Activated naive CD4-positive, alpha-beta T cell (primary cell): ENCODE measurements at places on chromosomes 6 and 20.

DNA sequence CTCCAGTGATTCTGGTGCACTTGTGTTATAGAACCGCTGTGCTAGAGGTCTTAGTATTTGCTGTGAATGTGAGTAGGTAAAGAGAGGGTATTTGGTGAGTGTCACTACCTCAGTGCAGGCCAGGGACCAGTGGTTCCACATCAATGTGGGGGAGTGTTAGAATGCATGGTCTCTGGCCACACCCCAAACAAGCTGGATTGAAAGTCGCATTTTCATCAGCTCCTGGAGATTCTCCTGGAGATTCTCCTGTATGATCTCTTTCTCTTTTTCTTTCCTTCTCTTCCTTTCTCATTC lies 26.8 kb upstream of the BCAS1 start:
- DNase-seq: no peak

DNA sequence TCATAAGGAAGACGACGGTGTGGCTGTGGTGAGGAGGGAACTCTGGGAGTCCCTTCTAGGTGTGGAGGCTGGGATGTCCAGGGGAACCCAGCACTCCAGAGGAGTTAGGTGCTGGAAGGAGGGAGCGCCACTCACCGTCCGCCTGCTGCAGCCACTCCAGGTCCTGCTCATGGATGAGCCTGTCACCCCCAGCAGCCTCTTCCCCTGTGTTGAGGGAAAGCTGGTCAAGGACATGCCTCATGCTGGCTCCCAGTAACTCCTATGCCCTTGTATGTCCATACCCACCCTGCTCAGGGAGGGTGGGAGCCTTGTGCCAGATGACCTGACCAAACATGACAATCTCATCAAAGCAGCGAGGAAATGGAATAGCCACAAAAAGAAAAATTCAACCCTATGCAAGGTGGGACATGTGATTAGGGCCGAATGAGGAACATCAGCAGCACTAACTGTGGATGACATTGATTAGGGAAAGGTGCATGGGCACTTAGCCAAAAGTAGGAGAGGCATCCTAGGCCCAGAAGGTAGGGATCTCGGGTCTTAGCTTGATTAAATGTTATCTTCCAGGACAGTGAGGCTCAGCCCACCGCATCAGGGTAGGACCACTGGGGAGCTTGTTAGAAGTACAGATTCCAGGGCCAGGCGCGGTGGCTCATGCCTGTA lies 3.0 kb downstream of the DNPH1 start:
- no peak for DNase-seq

DNA sequence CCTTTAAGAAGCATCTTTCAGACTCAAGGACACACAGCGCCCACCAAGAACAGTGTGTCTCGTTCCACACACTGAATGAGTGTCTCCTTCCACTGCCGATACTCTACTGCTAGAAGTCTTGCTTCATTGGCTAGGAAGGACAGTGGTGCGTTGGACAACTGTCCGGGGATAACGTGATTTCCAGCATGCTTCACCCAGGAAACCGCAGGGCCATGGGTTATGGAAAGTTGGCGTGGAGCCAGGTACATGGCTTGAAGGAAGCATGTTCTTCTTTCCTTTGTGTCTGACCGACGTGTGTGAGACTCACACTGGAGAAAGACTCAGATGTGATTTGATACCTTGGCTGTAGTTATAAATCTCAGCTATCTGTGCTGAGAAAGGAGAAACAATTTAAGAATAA lies 73.2 kb downstream of the SMOC2 start:
- DNase-seq: no peak

GRCh38 chr6:135701426-135701825 lies 150.1 kb upstream of the PDE7B start:
- DNase-seq: no peak

DNA sequence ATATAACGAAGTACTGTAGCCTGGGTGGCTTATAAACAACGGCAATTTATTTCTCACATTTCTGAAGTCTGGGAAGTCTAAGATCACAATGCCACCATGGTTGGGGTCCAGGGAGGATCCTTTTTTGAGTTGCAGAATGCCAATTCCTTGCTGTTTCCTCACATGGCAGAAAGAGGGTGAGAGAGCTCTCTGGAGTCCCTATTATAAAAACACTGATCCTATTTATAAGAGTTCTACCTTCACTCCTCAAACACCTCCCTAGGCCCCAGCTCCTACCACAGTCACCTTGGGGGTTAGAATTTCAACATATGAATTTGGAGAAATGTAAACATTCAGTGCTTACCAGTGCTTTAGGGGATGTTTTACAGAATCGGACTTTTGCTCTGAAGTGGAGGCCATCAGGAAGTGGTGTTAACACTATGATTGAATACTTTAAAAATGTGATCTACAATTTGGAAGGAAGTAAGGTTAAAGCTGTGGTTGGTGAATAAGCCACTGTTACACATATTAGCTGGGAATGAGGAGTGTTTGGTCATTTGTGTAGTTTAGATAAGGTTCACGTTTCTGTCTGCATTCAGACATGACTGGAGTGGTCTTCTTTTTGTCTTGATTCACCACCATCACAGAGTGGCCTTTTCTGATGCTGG lies 79.9 kb upstream of the SPTLC3 start:
- DNase-seq: no peak

GRCh38 chr6:25889877-25890853 lies 16.1 kb upstream of the SLC17A3 start:
- DNase-seq: no peak

GRCh38 chr6:136969433-136969832 lies 47.3 kb downstream of the SLC35D3 start:
- no peak for DNase-seq

- no peak for DNase-seq
Observed at GRCh38 chr20:53660947-53661381, 67.3 kb upstream of the ZNF217 start.

DNA sequence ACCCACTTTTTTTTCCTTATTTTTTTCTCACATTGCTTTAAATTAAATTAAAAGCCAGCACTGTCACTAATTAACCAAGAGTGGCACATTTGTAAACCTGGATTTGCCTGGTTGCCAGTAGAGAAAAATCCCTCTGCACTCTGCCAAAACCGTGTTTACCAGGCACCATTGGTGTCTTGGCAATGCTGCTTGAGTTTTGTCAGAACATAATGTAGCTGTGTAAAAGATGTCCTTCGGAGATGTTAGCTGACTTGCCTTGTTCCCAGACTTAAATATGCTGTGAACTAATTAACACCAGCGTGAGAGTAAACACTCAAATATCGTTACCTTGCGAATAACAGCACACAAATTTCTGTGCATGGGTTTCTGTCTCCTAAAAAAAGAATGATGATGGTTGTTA lies 694.9 kb upstream of the ID4 start:
- DNase-seq: no peak

- DNase-seq: no peak
Observed at GRCh38 chr20:35277127-35277526, 795 bp downstream of the MMP24OS start.

DNA sequence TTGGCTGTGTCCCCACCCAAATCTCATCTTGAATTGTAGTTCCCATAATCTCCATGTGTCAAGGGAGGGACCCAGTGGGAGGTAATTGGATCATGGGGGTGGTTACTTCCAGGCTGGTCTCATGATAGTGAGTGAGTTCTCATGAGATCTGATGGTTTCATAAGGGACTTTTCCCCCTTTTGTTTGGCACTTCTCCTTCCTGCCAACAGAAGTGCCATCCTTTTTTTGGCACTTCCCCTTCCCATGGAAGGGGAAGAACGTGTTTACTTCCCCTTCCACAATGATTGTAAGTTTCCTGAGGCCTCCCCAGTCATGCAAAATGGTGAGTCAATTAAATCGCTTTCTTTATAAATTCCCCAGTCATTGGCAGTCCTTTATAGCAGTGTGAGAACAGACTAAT lies 18.0 kb upstream of the PI3 start:
- DNase-seq: no peak

- no peak for DNase-seq
Observed at GRCh38 chr6:11066505-11067347, 22.6 kb upstream of the ELOVL2 start.

DNA sequence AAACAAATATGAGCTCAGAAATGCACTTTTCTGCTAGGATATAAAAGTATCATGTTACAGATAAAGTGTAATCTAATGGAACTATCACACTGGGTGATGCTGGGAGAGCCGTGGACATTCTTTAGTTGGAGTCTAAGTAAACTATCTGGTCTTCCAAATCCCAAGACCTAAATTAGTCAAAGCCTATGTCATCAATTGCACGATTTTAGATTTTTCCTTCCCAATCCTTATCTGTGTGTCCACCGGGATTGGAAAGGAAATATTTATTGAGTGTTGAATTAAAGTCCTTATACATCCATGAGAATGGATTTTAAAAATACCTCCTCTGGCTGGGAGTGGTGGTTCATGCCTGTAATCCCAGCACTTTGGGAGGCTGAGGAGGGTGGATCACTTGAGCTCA lies 19.6 kb upstream of the MRAP2 start:
- no peak for DNase-seq

GRCh38 chr6:98747960-98748359 lies 86.4 kb upstream of the POU3F2 start:
- no peak for DNase-seq

DNA sequence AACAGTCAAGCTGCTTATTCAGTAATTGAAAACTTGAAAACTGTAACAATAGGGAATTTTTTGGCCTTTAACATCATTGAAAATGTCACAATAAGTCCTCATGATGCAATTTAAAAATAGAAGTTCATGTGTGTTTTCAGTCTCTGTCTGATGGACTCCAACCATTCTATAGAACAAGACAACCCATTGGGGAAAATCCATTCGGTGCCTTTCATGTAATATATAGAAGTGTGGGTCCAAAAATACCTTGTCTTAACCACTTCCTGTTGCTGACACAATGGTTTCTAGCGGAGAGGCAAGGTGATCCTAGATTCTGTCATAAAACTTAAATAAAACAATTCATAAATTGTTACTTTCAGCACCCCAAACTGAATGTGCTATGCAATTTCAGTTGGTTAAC lies 1131.3 kb upstream of the MAP3K7 start:
- no peak for DNase-seq

DNA sequence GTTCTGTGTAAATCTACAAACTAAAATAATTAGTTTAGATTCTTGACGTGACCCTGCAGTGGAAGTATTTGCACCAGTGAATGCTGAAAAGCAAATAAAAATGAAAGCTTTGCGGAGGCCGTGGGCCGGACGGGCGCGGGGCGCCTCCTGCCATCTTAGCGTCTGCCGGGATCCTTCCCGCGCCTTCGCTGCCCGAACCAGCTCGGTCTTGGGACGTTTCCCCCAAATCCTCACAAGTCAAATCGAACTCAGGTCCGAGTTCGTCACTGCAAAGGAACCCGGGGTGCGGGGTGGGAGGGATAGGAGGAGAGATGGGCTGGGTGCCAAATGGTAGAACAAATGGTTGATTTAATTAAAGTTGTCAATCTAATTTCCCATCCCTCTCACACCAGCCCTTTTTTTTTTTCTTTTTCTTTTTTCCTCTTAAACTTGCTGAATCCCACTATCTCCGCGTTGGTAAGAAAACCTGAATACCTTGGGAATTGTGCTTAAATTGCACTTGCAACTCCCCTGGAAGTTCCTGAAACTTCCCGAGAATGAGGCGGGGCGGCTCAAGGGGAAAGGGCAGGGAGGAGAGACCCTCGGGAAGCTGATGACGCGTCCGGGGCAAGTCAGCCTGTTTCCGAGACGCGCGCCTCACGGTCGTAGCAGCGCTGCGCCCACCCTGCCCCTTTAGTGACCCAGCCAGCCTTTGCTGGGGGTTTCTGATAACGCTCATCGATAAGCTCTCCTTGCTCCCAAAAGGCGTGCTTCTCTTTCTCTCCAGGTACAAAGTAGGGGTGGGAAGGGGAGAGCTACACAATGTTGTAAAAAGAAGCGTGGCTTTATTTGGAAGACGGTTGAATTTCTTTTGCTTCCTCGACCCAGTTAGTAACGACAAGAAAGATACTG lies 1.8 kb downstream of the GJA1 start:
- DNase-seq: peak; percentile 4

DNA sequence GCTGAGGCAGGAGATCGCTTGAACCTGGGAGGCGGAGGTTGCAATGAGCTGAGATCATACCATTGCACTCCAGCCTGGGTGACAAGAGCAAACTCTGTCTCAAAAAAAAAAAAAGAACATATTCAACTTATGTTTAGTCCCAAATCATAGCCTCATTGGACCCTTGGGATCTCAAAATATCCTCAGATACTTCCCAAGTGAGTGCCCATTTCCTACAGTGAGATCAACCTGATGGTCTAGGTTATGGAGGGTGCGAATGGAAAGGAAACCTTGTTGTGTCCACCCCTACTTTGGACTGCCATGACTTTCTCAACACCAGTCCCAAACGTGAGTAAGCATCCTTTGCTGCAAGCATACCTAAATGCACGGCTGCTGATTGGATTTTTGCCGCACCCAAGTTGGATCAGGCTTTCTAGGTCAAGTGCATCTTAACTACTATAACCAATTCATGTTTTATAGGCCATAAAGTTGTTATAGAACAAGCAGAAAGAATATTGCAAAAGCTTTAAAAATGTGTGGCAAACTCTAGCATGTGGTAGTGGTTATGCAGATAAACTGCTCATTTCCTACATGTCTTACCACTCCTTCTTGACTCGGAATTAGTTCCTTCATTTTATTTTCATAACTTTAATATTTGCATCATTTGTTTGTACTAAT lies 131.2 kb downstream of the PLEKHG1 start:
- DNase-seq: no peak

DNA sequence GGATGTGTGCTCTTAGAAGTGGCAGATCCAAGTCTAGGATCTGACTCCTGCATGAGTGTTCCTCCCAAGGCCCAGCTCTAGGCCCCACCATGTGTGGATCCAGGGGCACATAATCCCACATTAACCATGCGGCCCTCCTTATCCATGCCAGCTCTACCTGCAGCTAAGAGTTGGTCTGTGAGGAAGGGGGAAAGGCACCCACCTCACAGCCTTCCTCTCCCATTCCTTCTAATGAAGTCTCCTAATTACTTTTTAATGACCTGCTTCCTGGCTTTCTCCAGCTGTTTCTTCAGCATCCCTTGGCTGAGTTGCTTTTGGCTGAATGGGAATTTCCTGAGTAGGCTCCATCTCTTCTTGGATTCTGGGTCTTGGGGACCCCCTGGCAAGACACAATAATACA lies 52.2 kb downstream of the NPEPL1 start:
- DNase-seq: no peak

GRCh38 chr6:136236466-136237293 lies 13.4 kb downstream of the MTFR2 start:
- DNase-seq: no peak

- no peak for DNase-seq
Observed at GRCh38 chr6:27650620-27651370, 177.9 kb upstream of the ZNF184 start.

DNA sequence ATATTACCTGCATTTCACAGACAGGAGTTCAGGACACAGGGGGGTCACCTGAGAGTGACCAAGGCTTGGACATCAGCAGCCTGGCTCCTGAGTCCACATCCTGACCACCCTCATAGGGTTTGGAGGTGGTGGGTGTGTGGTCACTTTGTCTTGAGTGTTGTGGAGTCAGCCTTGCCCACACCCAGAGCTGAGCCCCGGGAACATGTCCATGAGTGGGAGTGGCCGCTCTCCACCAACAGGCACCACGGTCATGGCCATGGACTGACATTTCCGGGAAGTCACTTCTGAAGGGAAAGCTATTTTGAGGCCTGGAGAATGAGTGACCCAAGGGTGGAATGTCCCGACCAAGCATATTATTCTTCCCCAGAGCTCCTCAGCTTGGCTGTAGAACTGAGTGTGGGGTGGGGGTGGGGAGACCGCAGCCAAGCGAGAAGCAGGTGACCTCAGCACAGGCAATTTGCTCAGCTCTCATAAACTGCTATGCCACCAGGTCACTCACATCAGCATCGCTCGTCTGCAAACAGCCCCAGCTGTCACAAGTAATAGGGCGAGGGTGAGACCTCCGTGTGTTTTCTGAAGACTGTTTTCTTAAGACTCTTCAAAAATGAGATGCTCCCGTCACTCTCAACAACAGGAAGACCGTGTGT lies 348.6 kb upstream of the CDH4 start:
- no peak for DNase-seq
